ENCODE measurements at places on chromosomes 4 and X. TPM values are rescaled to one million over a fixed set of nuclear protein-coding genes. Genes with fewer than 3 reads are reported as not detected.
A peak's percentile ranks its signal among the peaks of the same experiment; 100 is the strongest.

Gene PLAC8
- total RNA-seq = 3.3 TPM

Gene KIT
- not detected for total RNA-seq

- no peak for DNase-seq
Measured at GRCh38 chr4:69991016-69991415, 4.8 kb upstream of the STATH start.

DNA sequence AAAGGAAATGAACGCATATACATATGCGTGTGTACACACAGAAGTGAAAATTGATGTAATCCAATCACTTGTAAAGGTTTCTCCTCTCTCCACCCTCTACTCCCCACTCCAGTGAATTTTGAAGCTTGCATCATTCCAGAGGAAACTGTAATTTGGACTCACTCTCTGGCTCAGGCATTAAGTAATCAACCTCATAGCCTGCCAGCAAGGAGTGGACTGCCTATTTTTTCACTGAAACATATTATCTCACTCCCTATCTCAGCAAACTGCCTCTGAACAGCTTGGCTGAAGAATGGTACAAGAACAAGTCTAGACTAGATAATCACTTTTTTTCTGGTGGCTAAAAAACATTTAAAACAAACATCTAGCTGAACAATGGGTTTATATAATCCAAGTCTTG is 124.2 kb downstream of the C4orf51 start:
- peak; percentile 94 for DNase-seq

DNA sequence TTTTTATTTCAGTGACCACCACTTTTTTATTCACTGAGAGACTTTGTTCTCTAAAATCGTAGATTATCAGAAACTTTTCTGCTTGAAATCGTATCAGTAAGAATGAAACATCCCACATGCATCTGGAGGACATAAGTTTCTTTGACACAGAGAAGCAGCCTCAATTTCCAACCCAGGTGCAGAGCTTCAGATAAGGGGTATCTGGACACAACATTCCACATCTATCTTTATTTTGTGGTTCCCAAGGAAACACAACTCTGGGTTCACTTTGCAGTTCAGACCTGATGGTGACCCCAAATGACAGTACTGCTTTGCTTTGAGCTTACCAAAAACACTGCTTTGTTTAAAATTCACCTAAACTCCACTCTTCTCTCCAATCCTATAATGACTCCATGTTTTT is 1.3 kb upstream of the CLCN5 start:
- no peak for DNase-seq

GRCh38 chrX:110181459-110182137 is 136.3 kb downstream of the AMMECR1 start:
- DNase-seq = no peak

DNA sequence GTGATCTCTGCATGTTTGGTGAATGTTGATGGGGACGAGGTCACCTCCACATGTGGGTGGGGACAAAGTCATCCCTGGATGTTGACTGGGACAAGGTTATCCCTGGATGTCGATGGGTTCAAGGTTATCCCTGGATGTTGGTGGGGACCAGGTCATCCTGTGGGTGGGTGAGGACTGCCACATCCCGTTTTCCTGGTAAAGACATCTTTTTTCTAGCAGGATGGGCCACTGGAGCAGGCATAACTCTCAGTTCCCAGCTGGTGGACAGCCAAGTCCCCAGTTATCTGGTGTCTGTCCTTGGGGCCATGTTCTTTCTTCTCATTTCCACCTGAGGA is 28.3 kb upstream of the PLCXD1 start:
- no peak for DNase-seq

- DNase-seq = no peak
Measured at GRCh38 chr4:73974352-73974751, 7.5 kb downstream of the PF4 start.

- DNase-seq = peak; percentile 94
Measured at GRCh38 chr4:86977621-86978184, 42.9 kb downstream of the AFF1 start.

GRCh38 chrX:135403374-135403773 is 18.4 kb upstream of the SMIM10L2A start:
- DNase-seq = no peak

DNA sequence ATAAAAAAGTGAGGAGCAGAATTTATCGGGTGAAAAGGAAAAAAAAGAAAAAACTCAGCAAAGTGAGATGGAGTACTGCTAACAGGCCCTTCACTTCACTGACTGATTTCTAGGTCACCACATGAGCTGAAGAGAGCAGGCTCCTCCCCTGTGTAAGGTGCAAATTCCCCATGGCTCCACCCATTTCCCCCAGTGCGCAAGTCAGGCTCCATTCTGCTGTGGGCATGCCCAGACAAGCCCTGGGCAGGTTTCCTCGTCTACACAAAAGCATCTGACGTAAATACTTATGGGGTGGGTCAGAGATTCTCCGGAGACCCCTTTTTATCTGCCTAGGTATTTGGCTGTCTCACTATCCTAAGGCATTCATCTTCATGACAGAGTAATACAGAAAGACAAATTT is 157.9 kb downstream of the MAGEB5 start:
- no peak for DNase-seq

GRCh38 chr4:142354794-142355420 is 491.2 kb downstream of the INPP4B start:
- no peak for DNase-seq

DNA sequence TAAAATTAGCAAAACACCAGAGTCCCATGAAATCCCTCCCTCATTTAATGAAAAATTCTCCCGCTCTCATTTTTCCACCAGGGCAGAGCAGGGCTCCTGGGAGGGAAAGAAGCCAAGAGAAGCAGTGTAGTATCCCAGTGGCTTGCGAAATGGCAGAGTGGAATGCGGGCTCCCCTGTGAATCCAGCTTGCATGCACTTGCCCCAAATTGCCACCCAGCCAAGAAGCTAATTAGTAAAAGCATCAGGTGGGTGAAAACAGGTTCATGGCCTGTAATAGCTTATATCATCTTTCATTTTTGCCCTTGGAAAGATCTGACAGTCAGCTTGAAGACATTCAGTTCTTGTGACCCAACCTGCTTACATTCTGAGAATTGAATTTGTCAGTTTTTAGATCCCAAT is 10.1 kb downstream of the AMOT start:
- DNase-seq = peak; percentile 40

DNA sequence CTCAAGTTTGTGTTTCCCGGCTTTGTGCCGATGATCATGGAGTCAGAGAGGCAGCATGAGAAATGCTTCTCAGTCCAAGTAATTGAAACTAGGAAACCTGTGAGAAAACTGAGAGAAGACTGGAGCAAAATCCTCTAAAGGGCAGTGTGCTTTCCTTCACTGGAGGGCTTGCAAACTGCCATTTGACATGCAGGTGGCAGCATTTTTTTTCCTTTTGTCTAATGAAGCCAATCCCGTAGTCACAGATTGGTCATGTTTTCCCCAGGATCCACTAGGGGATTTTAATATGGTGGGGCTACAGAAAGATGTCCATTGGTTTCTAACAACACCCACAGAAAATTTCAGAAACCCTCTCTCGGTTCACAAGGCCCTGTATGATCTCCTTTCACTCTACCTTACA is 117.4 kb upstream of the NUDT10 start:
- no peak for DNase-seq

All from MCF 10A (cell line).